Iris pigment epithelial cell (primary cell): ENCODE measurements at places on chromosomes 6 and 20.

DNA sequence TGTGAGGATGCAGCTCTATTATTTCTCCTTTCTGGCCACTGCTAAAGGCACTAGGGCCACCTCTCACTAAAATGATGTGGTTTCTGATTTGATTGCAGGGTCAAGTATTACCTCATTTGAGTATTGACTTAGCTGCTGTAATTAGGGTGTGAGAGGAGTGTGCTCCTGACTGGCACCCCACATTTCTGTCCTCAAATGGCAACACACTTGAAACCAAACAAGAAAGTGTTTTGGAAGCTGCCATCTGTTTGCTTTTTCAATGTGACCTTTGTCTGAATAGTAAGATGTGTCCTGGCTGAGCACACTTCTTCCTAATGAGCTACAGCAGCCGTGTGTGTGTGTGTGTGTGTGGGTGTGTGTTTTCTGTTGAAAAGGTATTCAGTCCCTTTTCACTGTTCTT is 62.8 kb upstream of the SCP2D1 start:
- DNase-seq = no peak

DNA sequence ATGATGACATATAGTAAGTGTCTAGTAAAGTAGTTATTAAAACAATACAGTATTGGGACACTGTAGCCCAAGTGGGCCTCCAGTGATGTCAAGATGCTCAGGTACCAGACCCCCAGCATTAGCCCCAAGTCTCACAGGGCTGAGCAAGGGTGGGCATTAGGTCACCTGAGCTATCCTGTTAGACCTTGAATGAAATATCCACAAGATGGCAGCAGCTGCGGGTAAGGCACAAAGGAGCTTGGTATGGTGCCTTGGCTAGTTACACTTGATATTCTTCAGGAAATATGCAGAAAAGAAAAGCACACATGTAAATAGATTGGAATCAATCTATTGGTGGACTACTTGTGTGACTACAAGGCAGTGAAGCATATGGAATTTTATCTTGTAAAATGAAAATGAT is 701.8 kb upstream of the ADGRB3 start:
- DNase-seq = no peak

DNA sequence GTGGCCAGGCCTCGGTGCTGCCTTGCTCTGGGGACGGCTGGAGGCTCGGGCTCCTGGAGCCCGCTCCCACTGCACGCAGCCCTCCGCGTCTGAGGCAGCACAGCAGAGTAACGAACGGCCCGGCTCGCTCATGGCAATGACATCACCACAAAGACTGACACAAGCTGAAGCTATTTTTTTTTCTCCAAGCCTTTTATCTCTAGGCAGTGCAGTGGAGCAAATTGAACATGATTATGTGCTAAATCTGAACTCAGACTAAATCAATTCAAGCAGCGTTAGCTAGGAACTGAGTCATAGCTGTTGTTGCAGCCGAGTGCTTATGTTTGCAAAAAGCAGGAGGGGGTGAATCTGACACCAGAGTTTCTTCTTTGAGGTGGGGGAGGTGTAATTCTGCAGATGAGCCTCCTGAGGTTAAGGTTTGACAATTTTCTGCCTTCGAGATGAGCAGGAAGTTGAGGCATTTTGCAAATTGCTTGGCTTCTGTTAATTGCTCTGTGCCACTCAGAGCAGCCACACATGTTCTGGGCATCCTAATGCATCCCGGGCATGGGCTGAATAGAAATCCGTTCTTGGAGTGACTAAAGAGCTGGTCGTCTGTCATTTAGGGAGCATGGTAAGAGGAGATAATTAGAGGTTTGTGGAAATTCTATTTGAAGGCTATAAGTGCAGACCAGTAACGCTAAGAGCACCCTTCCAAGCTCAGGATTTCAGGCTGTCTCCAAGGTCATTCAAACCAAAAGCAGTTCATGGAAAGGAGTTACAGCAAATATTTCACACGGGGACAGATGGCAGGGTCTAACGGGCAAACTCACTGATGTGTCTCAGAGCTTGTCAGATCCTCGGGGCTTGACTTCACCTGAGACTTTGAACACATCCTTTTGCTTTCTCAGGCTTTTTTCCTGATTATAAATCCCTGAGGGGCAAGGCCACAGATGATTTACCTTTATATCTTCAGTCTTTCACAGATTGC is 155.1 kb upstream of the ENPP5 start:
- DNase-seq = peak; percentile 94

GRCh38 chr20:1434571-1435336 is 31.9 kb downstream of the NSFL1C start:
- DNase-seq = peak; percentile 96

- DNase-seq = peak; percentile 28
Measured at GRCh38 chr20:47466213-47466612, 35.5 kb upstream of the NCOA3 start.

DNA sequence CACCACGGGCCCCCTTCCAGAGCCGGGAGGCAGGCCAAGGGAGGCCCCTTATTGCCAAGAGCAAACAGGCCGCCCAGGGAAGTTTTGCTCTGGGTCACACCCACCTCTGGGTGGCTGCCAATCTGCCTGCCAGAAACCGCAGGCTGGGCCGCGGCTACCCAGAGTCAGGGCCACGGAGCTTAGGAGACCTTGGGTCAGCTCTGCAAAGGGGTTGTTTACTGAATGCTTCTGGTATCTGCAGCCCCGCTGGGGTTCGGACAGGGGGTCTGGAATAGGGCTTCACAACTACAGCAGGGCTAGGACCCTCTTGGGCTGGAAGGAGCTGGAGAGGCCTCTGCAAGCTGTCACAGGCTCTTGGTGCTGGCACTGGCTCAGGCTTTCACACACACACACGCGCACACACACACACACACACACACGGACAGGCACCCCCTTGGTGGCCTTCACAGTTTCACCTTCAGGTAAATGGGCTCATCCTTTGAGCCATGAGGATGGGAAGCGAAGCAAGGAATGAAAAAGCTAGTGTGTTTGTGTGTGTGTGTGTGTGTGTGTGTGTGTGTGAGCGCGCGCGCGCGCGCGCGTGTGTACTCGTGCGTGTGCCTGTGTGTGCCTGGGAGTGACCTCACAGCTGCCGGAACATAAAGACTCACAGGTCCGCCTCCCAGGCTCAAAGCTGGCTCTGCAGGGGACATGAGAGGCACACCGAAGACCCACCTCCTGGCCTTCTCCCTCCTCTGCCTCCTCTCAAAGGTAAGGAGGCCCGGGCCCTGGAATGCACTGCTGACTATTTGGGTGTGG is at the start of gene CCN5:
TSS of gene CCN5 (plus strand) at position 669 of the 798 bp plus-strand sequence. CDS start at position 691, 22 bp downstream.
- peak; percentile 78 for DNase-seq

GRCh38 chr6:78347191-78347916 is 520.0 kb upstream of the IRAK1BP1 start:
- peak; percentile 45 for DNase-seq

GRCh38 chr20:2658414-2659354 is 5.3 kb downstream of the IDH3B start:
- no peak for DNase-seq

DNA sequence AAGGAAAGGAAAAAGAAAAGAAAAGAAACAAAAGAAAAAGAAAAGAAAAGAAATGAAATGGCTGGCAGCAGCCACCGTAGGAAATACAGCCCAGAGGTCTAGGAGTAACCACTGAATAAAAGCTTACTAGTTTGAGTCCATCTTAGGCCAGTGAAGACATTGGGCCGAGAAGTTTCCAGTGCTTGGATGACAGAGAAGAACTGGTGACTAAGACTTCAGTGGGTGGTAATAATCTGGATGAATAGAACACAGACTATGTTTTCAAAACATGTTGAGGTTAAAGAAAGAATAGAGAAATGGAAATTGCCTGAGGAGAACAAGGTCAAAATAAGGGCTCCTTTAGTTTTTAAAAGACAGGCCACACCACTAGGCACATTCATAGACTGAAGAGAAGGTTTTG is 198.8 kb downstream of the ATXN1 start:
- DNase-seq = peak; percentile 38

DNA sequence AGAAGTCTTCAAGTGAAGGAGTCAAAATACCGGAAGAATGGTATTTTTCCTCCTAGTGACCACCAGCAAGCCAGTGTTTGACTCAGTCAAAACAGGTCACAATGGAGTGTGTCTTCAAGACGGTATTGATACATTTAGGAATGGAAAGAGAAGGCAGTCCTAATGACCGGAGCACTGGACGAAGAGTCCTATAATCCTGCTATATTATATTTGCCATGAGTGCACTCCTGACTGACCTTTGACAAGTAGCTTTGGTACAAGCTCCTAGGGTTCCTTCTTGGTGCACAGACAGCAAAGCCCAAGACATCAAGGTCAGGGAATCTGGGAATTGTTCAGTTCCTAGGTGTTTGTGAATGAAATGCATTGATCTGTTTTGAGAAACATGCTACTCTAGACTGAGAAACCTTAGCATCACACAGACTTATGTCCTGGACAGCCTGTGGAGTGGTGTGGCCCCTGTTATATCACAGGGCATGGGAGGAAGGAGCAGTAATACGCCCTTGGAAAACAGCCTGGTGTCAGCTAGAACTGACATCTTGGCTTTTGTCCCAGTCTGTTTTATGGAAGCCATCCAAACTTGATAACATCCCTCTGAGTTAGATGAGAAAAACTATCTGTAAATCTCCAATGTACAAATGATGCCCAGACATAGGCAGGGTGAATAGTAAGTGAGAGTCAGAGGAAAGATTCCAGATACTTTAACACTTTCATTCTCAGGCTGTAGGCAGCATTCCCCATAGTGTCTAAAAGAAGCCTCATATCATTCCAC is 18.5 kb downstream of the NOX3 start:
- peak; percentile 56 for DNase-seq

- no peak for DNase-seq
Measured at GRCh38 chr6:160239929-160240690, 18.5 kb downstream of the SLC22A2 start.

- DNase-seq = no peak
Measured at GRCh38 chr6:34305497-34305896, 56.7 kb upstream of the SMIM29 start.

DNA sequence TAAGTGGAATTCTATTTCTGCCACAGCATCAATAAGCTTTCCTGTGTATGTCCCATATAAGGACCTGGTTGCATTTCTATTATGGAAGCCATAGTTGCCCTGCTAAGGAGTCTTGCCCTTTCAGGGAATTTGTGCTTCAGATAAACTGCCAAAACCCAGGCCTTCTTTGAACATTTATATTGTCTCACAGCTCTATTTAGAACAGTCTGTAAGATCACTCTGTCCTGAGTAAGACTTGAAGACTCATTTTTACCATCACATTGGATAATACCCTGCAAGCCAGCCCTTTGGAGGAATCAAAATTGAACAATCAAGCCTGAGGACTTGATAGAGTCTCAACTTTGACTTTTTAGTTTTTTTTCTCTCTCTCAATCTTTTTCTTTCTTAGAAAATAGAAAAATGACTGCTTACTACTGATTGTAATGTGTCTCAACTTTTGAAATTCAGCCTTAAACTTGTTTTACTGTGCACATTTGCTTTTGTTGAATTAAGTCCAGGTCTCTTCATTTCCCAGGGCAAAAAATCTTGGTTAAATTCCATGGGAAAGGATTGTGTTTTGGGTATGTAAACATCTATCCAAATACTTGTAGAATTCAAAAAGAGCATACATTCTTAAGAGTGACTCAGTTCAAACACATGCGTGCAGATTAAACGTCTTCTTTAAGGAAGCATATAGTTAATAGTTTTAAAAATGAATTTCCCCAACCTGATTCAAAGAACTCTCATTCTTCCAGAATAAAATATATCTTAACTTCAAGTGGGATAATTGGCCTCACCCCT is 91.2 kb downstream of the PLCB1 start:
- DNase-seq = peak; percentile 94

- DNase-seq = no peak
Measured at GRCh38 chr6:153103319-153103655, 27.8 kb downstream of the RGS17 start.

- peak; percentile 48 for DNase-seq
Measured at GRCh38 chr20:41738604-41739206, 120.5 kb upstream of the CHD6 start.

DNA sequence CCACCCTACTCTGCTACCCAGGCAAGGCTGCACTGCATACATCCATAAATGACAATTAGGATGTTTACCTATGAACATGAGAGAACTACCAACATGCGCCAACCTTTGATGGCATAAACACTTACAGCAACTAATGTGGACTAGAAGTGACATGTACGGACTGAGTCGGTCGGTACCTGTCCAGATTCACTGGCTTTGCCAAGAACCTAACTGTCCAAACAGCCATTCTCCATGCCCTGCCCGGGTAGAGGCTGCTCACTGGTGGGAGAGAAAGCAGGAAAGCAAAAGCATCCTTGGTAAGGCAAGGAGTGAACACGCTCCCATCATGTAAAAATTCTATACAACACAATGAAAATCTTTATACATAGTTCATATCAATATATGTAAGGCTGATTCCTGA is 30.0 kb downstream of the SYNDIG1 start:
- DNase-seq = no peak

- no peak for DNase-seq
Measured at GRCh38 chr20:61126369-61127195, 125.5 kb upstream of the CDH4 start.

DNA sequence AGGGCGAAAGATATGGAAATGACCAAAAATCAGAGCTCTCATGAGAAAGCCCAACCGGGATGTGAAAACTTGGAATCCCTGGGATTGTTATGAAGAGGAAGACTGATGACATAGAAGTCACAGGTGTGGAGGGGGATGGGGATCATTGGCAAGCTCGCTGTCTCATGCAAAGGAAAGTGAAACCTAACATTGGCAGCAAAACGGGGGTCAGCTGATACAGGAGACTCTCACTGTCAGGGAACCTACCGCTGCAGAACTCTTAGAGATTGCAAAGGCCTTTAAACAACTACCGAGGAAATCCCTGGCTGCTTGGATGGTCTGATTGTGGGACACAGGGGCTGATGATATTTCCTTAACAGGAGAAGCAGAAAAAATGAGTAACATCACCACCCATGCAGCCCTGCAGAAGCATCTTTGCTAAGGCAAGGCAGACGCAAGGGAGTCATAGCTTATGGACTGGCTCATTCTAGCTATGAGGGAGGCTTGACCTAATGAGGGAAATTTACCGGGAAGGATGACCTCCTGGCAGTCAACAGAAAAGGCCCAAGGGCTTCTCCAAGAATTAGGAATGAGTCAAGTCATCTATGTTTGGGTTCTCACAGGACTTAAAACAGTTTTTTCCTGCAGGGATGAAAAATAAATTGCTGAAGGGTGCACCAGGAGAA is 7.0 kb downstream of the MUC21 start:
- DNase-seq = no peak

GRCh38 chr20:63686492-63687321 is 9.7 kb upstream of the TNFRSF6B start:
- peak; percentile 88 for DNase-seq

DNA sequence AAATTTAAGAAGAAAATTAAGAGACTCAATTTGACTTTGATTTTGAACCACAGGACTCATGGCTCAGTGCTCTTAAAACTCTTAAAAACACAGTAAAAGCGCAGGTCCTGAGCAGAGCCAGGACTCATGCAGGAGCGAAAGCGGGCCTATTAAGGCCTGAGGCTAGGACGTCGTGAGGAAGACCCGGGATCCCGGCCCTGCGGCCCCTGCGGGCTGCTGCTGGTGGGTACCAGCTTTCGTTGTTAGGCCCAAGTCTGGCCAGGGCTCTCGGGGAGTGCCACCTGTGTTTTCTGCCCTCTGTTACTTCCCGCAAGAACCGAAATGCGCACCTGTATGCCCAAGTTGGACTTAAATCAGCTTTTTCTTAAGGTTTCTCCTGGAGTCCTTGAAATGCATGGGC is 3.4 kb upstream of the PAX1 start:
- DNase-seq = no peak

GRCh38 chr20:6562111-6562510 is 205.4 kb upstream of the BMP2 start:
- DNase-seq = peak; percentile 99

GRCh38 chr6:83708546-83708969 is 343 bp downstream of the SNAP91 start:
- DNase-seq = peak; percentile 32
